Myometrial cell (primary cell): ENCODE measurements at places on chromosomes 7 and 10. TPM values are rescaled to one million over a fixed set of nuclear protein-coding genes. Genes with fewer than 3 reads are reported as not detected.

Gene BZW2
- 98.4 and 102 TPM in 2 replicates for total RNA-seq

Gene SH2D4B
- not detected in 2 replicates for total RNA-seq

Gene SLC35B4
- total RNA-seq: 12.7 and 12.9 TPM in 2 replicates

Gene HPS1
- total RNA-seq: 33.2 and 49.8 TPM in 2 replicates
